ENCODE measurements at places on chromosomes 7 and 10. TPM values are rescaled to one million over a fixed set of nuclear protein-coding genes. Genes with fewer than 3 reads are reported as not detected.

The RBP4 gene
- total RNA-seq = 10.4 TPM

The GRID2IP gene
- total RNA-seq = not detected

The RAMP3 gene
- total RNA-seq = not detected

The AVPI1 gene
- total RNA-seq = 86.3 TPM
